ENCODE measurements at places on chromosomes 6 and 20.

DNA sequence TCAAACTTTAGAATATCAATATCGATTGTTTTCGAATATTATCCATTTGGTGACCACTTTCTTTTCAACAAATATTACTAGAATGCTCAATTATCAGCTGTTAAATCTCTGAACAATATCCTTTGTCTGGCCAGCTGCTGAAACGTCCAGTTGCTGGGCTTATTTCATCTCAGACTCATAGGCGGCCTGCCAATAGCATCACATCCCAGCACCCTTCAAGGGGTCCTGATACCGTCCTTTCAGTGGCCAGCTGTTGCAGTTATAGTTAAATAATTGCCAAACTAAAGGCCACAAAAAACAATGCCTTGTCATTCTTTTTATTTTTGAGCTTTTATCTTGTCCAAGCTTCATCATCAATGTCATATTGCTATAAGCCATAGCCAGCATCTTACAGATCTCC lies 1006.8 kb upstream of the MANEA start:
- no peak for DNase-seq

DNA sequence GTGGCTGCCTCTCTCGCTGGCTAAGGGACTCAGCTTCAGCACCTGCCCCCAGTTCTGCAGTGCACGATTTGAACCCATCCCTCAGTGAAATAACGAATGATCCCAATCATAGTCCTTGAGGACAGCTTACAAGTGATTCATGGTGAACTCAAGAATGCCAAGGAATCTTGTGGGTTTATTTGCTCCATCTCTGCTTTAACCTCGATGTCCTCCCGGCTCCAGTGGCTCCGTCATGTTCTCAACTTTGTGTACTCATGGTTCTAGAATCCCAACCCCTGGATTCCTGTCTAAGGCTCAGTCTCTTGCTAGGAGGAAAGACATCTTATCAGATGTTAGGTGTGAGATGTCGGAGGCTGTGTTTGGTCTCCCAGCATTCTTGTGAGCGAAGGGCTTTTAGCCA lies 29.0 kb upstream of the GTSF1L start:
- no peak for DNase-seq

GRCh38 chr6:32614366-32615081 lies 22.7 kb upstream of the HLA-DQA1 start:
- no peak for DNase-seq

DNA sequence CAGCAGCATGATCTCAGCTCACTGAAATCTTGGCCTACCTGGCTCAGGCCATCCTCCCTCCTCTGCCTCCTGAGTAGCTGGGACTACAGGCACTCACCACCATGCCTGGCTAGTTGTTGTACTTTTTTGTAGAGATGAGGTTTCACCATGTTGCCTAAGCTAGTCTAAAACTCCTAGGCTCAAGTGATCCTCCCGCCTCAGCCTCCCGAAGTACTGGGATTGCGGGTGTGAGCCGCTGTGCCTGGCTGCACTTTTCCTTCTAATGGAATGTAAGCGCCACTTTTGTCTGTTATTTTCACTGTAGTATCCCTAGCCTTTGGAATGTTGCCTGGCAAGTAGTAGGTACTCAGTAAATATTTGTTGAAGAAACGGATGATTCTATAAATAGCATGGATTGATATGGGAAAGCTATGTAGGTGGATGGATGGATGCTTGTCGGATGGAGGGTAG lies 10.4 kb upstream of the TRIB3 start:
- no peak for DNase-seq

DNA sequence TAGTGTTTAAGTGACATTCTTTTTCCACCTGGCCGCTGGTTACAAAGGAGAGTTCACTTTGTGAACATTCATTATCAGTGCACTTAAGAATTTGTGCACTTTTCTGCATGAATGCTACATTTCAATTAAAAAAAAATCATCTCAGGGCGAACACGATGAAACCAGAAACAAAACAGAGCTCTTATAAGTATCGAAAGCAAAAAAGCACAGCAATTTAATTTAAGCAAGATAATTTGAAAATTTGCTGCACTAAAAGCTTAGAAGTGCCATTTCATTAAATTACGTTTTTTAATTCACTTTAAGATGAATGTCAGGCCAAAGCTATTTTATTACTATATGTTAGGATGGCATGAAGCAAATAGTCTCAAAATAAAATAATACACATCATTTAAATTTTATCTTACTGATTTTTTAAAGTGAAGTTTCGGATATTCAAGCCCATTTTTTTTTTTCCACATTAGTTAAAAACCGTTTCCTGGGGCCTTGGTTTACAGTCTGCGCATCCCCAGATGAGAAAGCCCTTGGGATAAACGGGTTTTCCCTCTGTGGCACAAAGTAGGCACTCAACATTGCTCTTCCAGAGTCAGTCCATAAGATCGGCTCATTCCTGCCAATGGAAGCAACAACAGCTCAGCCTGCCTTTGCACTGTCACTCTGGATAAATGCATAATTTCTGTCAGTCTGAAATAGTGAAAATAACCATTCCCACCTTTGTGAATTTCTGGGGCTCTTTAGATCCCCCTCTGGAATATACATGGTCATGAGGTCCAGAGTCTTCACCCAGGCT lies 80.1 kb downstream of the FYN start:
- DNase-seq = no peak

GRCh38 chr6:22801831-22802230 lies 232.5 kb downstream of the HDGFL1 start:
- DNase-seq = no peak

DNA sequence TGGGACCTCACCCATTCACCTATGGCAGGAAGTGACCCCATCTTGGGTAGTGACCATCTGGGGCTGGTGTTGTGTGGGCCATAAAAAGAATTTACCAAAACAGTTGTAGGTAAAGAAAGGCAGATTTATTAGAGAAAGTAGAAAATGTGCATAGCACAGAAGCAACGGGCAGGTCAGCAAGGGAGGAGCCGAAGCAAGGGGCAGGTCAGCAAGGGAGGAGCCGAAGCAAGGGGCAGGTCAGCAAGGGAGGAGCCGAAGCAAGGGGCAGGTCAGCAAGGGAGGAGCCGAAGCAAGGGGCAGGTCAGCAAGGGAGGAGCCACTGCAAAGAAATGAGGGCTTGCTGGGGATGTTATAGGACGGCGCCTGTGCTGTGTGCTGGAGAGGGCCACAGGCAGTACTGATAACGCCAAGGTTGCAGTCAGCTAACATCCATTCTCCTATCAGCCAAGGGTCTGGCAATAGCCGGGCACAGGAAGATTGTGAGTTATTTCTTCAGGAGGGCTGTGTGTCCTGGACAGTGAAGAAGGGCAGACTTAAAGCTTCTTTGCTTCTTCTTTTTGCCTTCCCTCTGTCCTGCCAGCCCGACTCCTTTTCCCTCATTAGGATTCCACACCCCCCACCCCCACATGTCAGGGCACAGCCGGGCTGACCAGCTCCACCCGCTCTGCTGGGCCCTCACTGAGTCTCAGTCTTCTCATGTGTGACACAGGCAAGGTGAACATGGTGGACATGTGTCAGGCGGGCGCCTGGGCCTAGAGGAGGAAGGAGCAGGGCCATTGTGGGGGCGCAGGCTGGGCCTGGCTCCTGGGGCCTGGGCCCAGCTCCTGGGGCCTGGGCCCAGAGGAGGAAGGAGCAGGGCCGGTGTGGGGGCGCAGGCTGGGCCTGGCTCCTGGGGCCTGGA lies 31.6 kb upstream of the CHRNA4 start:
- no peak for DNase-seq

- no peak for DNase-seq
Observed at GRCh38 chr20:50663095-50663821, 28.1 kb downstream of the RIPOR3 start.

DNA sequence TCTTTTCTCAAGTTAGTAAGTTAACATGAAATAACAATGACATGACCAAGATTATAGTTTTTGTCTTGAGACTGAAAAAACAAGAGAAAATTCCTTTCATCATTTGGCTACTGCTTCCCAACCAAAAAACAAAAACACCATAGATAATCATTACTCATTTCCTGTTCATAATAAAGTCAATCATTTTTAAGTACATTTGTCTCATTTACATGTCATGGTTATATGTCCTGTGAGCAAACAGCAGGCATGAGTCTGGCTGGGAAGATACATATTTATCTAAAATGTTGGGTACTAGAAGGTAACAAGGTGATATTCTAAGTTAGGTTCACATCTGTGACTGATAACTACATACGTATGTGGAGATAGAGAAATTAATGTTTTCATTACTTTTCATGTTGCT lies 180.5 kb downstream of the ISM1 start:
- no peak for DNase-seq

DNA sequence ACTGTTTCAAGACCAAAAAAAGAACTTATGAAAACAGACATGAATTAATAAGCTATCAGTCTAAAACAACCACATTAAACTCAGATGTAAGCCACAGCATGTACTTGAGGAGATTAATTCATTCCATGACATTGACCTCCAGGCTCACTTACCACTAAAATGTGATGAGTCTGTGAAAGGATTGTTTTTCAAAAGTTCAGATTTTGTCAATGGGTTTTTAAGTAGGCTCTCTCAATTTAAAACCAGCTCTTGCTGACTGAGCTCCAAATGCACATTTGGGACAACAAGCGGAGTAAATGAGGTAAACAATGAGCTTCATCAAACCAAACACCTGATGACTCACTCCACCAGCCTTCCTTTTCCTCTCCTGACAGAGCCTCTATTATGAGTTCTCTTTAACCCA lies 197.0 kb downstream of the SIM1 start:
- DNase-seq = no peak

DNA sequence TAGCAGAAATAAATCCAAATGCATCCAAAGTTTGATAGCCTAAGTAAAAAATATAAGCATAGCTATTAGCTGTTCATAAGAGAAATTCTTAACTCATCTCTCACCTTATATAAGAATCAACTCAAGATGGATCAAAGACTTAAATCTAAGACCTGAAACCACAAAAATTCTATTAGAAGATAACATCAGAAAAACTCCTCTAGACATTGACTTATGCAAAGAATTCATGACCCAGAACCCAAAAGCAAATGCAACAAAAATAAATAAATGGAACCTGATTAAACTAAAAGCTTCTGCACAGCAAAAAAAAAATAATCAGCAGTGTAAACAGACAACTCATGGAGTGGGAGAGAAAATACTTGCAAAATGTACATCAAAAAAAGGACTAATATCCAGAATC lies 184.3 kb downstream of the TFAP2A start:
- no peak for DNase-seq

- no peak for DNase-seq
Observed at GRCh38 chr6:145749632-145750031, 14.3 kb upstream of the EPM2A start.

- no peak for DNase-seq
Observed at GRCh38 chr20:1965520-1966351, 28.1 kb downstream of the PDYN start.

DNA sequence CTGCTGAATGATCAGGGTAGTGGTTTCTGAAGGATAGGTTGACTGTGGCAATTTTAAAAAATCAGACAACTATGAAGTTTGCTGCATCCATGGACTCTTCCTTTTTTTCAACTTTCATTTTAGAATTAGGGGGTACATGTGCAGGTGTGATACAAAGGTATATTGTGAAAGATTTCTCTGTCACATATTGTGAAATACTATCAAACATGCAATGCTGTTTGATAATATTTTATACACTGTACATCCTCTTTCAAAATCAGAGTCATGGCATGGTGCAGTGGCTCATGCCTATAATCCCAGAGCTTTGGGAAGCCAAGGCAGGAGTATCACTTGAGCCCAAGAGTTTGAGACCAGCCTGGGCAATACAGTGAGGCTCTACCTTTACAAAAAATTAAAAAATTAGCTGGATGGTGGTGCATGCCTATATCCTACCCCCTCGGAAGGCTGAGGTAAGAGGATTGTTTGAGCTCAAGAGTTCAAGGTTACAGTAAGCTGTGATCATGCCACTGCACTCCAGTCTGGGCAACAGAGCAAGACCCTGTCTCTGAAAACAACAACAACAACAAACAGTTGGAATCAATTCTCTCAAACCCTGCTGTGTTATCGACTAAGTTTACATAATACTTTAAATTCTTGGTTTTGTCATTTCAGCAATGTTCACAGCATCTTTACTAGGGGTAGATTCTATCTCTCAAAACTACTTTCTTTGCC lies 4.6 kb downstream of the WFDC12 start:
- DNase-seq = no peak

DNA sequence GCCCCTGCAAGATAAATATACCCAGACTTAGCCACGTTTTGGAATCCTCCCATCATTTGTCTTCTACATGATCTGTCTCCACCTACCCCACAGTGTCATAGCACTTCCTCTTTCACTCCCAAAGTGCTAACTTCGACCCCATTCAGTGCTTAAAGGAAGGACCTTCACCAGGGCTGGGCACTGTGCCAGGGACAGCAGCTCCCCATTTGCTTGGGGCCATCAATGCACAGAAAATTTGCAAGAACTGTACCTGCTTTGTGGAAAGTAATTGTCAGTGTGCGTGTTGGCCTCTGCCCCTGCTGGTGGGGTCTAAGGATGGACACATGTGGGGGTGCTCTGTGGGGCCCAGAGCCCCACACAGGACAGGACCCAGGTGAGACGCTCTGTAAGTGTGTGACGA lies 5.2 kb upstream of the BPIFA2 start:
- DNase-seq = no peak

DNA sequence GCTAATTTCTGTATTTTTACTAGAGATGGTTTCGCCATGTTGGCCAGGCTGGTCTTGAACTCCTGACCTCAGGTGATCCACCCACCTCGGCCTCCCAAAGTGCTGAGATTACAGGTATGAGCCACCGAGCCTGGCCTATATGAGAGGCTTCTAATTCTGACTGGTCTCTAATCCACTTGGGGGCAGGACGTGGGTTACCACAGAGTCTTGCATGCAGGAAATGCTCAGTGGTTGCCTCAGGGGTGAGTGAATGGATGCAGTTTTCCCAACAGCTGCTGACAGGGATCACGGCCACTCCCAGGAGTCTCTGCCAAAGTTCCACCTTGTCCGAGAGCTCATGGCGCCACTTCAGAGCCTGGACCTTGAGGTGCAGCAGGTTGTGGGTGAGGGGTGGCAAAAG lies 6.4 kb upstream of the FANCE start:
- DNase-seq = no peak

DNA sequence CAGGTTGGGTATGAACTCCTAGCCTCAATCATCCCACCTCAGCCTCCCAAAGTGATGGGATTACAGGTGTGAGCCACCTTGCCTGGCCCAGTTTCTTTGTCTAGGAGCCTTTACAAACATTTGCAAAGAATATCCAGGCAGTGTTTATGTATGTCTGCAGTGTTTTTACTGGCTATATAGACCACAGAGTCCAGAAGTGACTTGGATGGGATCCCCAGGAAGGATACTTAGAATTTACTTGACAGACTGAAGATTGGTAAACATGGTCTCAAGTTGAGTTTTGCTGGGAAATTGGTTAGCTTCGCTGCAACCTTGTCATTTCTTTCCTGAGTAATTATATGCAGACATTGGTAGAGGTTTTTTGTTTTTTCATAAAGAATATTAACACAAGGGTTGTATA lies 23.8 kb downstream of the JARID2 start:
- DNase-seq = no peak

GRCh38 chr20:41697861-41698559 lies 79.8 kb upstream of the CHD6 start:
- DNase-seq = no peak
